Stimulated activated CD4-positive, alpha-beta T cell treated with anti-CD3 and anti-CD28 coated beads, TNF-alpha, amount 100 ng/mL, for 1 hour (primary cell): ENCODE measurements at places on chromosomes 5 and 9.

GRCh38 chr9:28032268-28032590 lies 458.9 kb upstream of the C9orf72 start:
- DNase-seq = no peak

- DNase-seq = no peak
Measured at GRCh38 chr5:149038336-149039080, 24.4 kb downstream of the SH3TC2 start.

DNA sequence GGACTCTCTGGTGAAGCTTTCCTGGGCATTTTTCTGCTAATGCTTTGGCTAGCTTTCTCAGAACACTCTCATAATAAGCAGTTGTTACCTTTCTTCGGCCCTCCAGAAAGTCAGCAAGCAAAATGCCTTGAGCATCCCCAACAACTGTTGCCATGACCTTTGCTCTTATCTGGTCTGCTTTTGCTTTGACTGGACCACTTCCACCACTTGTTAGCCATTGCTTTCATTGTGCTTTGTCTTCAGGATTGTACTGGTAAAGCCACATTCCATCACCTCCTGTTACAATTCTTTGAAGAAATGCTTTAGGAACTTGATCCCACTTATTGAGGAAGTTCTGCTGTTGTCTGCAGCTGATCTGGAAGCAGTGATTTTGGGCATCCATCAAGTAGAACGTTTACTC lies 35.7 kb downstream of the RAD50 start:
- no peak for DNase-seq

DNA sequence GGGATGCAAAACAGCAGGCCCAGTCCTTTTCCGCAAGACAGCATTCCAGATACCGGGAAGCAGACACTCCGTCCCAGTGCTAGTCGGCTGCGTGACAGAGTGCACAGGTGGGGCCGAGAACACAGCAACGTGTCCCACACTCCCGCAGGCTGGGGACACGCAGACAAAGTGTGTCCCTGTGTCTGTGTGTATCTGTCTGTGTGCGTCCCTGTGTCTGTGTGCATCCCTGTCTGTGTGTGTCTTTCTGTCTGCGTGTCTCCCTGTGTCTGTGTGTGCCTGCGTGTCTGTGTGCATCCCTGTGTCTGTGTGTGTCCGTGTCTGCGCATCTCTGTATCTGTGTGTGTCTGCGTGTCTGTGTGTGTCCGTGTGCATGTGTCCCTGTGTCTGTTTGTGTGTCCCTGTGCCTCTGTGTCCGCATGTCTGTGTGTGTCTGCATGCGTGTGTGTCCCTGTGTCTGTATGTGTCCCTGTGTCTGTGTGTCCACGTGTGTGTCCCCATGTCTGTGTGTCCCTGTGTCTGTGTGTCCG lies 137.0 kb downstream of the MRPL36 start:
- DNase-seq = no peak
